ENCODE measurements at places on chromosomes 4 and X.
A peak's percentile ranks its signal among the peaks of the same experiment; 100 is the strongest.

DNA sequence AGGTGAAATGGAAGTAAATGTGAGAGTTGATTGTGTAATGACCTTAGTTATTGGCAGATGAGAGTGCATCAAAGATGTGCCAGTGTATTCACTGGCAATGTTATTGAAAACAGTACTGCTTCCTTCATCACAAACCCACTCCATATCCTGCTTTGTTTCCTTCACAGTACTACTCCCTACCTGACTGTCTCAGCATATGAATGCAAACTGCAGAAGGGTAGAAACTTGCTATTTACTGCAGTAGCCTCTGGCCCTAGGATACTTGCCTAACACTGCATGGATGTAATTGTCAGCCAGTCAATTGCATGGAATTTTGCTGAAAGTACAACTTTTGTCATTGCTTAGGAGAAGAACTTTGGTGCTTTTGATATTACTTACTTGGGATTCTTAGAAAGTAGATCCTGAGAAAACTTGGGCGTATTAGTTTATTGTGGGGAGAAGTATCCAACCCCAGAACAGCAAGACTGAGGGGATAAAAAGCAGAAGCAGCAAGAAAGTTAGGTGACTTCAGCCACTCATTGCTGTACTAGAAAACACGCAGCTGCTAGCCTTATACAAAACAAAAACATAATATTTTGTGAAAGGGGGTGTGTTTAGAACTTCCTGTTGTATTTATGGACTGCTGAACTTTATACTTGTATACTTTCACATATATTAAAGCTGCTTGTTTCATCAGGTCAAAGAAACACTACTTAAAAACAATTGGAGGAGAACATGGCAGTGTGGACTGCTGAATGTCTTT, 219.0 kb downstream of the CCNG2 start:
- DNase-seq = no peak

DNA sequence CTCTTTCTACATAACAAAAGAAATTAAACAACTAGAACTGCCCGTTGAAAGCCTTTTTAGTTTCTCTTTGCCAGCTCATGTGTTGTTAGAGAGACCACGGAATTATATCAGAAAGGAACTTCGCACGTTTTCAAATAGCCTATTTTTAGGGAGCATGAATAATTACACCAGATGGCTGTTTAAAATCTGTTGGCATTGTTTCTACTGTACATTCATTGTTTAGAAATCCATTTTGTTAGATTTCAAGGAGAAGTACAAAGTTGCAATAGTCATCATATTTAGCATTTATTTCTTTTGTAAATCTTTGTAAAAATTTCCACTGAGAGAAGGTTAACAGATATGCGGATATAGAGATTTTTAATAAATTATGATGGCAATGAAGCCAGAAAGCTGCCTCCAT, 403.0 kb upstream of the HS3ST1 start:
- no peak for DNase-seq

GRCh38 chr4:174713181-174713580, 115.9 kb downstream of the GLRA3 start:
- no peak for DNase-seq

DNA sequence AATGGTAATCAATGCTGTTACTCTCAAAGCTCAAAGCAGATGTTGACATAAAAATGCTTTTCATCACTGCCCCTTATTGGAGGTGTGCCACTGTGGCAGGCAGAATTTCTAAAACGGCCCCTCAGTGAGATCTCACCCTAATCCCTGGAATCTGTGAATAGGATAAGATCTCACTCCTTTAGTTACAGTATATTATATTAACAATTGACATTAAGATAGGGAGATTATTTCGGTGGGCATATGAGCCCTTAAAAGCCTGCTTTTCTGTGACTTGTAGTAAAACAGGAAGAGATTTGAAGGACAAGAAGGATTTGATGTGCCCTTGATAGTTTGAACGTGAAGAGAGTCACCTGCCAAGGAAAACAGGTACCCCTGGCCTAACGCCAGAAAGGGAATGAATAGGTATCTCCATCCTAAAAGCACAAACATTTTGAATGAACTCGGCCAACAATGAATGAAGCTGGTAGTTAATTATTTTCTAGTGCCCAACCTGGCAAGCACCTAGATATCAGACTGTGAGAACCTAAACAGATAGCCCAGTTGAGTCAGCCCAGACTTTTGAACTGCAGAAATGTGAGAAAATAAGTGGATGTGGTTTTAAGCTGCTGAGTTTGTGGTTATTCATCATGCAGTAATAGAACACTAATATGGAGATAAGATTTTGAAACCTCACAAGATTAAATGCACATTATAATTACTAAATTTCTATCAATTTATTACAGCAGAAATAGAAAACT, 881.6 kb downstream of the PCDH18 start:
- peak; percentile 79 for DNase-seq

GRCh38 chr4:36163198-36163597, 81.1 kb downstream of the ARAP2 start:
- DNase-seq = no peak

- DNase-seq = no peak
Observed at GRCh38 chrX:53283567-53283966, 2.2 kb upstream of the IQSEC2 start.

- DNase-seq = peak; percentile 67
Observed at GRCh38 chrX:148380650-148381561, 119.5 kb upstream of the AFF2 start.

All from RCC 7860 (cell line).